ENCODE measurements at places on chromosomes 13 and 19. TPM values are rescaled to one million over a fixed set of nuclear protein-coding genes. Genes with fewer than 3 reads are reported as not detected.

The TSKS gene
- not detected for total RNA-seq

The MAP1S gene
- total RNA-seq = 56.6 TPM

The ITPKC gene
- 7.2 TPM for total RNA-seq

The RGCC gene
- 6.7 TPM for total RNA-seq

The KIR2DL1 gene
- total RNA-seq = not detected
